ENCODE measurements at places on chromosomes 5 and 9.

- no peak for DNase-seq
Observed at GRCh38 chr9:134647359-134648080, 5.9 kb downstream of the COL5A1 start.

DNA sequence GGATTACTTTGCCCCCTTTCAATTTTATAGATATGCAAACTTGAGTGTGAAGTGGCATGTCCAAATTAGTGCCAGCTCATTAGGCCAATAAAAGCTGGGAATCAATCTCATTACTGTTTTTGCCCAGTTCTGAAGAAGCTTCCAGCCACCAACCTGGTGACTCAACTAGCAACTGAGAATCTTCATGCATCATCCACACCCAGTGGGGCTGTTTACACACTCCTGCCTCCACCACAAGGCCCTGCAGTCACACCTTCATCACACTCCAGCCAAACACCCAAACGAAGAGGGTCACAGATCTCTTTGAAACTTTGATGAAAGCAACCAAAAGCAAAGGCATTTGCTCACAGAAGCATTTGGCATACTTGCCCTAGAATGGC, 41.3 kb upstream of the S1PR3 start:
- no peak for DNase-seq

DNA sequence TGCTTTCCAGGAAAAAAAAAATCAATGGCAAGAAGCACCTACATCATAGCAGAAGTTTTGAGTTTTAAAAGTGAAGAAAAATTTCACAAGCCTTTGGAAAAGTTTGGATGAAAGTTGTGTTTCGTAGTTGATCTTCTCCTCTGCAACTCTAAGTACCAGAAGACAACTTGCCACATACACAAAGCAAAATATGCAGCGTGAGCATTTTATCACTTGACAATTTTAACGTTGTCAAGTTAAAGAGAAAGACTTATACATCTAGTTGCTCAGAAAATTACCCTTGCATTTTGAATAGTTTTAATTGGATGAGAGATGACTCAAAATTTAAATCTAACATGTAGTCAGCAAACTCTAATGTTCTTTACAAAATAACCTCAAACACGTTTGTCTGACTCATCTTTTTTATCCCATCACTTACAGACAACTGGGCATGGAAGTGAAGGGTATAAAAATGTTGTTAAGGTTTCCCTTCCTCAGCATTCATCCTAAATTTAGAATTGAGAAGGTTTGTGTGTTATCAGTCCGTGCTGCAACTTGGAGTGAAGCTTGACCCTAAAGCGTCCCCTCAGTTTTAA, 213.4 kb downstream of the MARCHF11 start:
- DNase-seq: peak; percentile 1

DNA sequence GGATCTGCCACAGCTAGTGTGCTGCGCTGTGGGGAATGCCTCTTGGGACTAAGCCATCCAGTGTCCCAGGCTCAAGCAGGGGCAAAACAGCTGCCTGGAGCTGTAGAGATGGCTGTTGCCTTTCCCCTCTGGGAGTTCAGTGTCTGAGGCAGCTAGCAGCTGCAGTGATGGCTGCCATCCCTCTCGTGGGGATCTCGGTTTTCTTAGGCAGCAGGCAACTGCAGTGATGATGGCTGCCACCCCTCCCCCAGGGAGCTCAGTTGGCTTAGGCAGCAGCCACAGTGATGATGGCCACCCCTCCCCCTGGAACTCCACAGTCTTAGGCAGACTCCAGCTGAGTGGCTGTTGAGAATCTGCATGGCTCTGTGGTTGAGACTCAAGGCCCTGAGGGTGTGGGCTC, 1389.2 kb upstream of the NUDT12 start:
- no peak for DNase-seq

DNA sequence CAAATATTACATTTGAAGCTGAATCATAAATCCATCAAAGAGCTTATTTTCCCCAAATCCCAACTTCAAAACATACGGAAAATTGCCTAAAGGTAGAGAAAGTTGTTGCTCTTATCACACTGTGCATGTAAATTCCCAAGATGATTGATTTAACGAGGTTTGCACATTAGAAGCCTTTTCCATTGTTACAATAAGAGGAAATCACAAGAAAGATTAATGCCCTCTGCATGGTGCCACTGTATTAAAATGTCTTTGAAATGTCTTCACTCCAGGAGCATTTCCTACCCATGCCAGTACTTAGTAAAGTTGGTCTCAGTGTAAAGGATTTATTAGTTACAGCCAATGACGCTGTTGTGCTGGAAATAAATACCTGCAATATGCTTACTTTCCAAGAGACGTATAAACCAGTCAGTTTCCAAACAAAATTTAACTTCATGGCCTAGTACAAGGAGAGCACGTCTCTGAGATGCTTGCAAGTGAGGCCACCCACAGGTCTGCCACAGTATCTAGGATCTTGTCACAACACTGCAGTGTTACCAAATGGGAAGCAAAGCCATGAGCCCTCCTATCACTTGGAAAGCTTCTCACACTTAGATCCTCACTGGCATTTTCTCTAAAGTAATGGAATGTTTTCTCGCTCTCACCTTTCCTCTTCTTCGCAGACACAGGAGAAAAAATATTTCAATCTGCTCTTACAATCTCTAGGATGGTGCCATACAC, 112.4 kb downstream of the CETN3 start:
- DNase-seq: no peak

DNA sequence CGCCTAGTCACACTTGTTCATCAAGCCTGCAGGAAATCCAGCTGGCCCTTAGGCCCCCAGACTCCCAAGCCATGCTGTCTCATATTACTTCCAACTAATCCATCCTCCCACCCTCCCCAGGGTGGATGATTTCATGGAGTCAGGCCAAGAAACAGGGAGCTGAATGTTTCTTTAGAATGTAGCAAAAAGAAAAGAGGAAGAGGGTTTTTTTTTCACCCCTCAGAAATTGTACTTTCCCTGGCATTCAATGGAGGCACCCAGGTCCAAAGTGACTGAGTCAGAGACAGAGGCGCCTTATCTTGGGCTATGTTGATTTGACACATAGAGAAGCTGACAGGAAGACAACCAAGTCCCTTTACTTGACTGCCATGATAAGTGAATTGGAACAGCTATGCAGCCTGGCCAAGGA, 260.2 kb upstream of the NR4A3 start:
- DNase-seq: no peak
